ENCODE measurements at places on chromosomes 1 and 21. TPM values are rescaled to one million over a fixed set of nuclear protein-coding genes. Genes with fewer than 3 reads are reported as not detected.

DNA sequence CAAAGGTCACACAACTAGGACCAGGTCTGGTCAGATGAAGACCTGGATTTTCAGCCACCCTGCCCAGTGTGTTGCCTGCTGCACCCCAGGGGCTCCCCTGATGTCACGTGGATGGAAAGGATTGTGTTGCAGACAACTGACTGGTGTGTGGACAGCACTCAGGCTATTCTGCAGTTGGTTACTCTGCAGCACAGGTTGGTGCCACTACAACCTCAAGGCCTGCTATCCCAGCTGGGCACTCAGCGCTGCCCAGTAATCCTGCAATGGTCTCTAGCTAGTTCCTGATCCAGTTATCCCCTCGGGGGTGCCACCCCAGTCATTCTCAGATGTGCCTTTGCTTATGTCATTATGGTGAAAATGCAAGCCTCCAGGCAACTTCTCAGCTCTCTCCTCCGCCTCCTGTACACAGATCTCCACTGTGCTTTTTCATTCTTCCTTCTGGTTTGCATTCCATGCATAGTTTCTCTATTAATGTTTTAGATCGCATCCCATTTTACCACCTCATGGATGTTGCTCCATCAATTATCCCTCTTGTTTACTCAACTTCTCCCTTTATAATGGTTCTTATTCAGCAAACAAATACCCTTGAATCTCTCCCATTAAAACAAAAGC, 503.2 kb upstream of the CAMK1G start:
- no peak for DNase-seq

The CLCA1 gene
- not detected for total RNA-seq

DNA sequence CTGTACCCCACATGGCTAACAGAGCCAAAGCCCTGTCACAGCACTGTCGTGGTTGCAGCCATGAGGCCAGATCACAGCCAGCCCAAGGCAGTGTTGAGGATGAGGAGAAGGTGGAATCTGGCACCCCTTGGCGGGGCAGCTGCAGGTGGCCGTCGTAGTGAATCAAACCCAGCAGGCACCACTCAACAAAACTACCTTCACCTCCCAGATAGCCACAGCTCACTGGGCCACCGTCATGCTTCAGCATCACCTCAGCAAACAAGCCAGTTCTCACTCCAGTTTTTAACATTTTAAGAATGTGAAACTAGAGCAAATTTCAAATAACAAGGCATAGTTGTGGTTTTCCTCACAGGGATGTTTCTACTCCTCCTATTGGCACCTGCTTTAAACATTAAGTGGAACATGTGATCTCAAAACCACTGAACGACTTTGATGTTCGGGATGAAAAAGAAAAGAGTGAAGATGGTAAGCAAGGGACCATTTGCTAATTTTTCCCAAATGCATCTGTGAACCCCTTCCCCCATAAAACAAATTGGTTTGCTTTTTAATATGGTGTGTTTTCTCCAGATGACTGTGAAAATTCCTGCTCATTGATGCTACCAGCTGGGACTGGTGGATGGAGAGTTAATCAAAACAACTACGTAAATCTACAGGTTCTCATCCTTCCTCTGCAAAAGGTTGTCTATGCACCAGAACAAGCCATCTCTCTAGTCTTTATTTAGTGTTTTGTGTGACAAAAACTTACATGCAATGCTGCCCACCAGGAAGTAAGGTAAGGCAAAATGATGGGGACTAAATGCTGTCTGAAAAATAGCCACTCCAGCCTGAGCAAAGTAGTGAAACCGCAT, 45.5 kb downstream of the TOR1AIP2 start:
- DNase-seq = no peak

DNA sequence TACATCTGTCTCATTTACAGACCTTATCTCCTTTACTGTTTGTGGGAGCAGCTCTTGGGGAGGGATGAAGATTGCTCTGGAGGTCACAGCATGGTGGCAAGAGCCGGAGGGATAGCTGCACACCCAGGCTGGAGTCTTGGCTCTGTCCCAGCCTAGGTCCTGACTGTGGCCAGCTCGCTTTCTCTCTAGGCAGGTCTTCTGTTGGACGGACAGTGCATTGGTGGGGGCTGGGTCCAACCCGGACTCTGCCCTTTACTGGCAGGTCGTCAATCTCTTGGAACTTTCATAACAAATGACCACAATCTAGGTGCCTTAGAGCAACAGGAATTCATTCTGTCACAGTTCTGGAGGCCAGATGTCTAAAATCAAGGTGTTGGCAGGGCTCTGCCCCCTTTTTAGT, 319.8 kb upstream of the C1orf174 start:
- DNase-seq = no peak

The EFNA3 gene
- total RNA-seq = 1.2 TPM

- no peak for DNase-seq
These were observed 62.8 kb downstream of the PAX7 start for GRCh38 chr1:18693256-18694098.

Data from cardiac septum (tissue), 1 donor.